K562 (cell line): ENCODE measurements at places on chromosomes 6 and 20. TPM values are rescaled to one million over a fixed set of nuclear protein-coding genes. Genes with fewer than 3 reads are reported as not detected.

GRCh38 chr20:5039255-5039657, 37.9 kb upstream of the SLC23A2 start:
- no peak overlapping the region for H3K4me3 ChIP-seq
- peaks cover 5% of the 10 kb centered on the region; the same call in 1 of the 2 replicates for H3K27me3 ChIP-seq
- H3K36me3 ChIP-seq, result no peaks in the 10 kb centered on the region
- no peak overlapping the region for H3K27ac ChIP-seq

DNA sequence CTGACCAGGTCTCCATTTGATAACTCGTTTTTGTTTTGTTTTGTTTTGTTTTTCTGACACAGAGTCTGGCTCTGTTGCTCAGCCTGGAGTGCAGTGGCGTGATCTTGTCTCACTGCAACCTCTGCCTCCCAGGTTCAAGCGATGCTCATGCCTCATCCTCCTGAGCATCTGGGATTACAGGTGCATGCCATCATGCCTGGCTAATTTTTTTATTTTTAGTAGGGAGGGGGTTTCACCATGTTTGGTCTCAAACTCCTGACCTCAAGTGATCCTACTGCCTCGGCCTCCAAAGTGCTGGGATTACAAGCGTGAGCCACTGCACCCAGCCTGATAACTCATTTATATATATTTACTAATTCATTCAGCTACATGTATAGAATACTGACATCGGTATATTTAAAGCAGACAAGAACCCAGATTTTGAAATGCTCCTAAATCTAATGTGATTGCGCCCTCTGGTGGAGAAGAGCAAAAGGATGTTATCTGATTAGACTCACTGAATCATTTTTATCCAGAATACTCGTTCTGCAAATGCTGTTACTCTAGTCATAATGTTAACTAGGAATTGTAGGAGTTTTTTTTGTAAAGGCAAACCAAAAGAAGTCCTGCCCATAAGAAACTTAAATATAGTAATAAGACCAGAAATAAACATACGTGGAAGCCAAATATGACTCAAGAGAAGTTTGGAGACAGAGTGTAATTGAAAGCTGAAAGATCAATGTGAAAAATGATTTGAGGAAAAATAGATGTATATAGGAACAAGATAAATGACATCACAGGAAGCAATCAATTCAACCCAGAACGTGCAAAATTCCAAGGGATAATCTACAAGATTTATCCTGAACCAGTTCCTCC, 5.3 kb upstream of the COL12A1 start:
- peak; percentile 76 for DNase-seq
- no peak overlapping the region for H3K4me3 ChIP-seq
- no peak overlapping the region for H3K27ac ChIP-seq
- H3K4me1 ChIP-seq, result no peaks in the 10 kb centered on the region
- peaks cover 23% of the 10 kb centered on the region for H3K27me3 ChIP-seq

GRCh38 chr6:88910922-88911778, 52.3 kb downstream of the RNGTT start:
- peaks cover 2% of the 10 kb centered on the region; the same call in 2 of the 3 replicates for H3K36me3 ChIP-seq
- peaks cover 5% of the 10 kb centered on the region for H3K4me1 ChIP-seq
- H3K27me3 ChIP-seq, result no peaks in the 10 kb centered on the region
- DNase-seq, result no peak
- no peak overlapping the region for H3K4me3 ChIP-seq

- H3K27me3 ChIP-seq, result no peaks in the 10 kb centered on the region
- no peaks in the 10 kb centered on the region for H3K36me3 ChIP-seq
- DNase-seq, result no peak
- no peak overlapping the region for H3K4me3 ChIP-seq
Measured at GRCh38 chr6:11366183-11366933, 133.9 kb upstream of the NEDD9 start.

- peaks cover 4% of the 10 kb centered on the region; the same call in 1 of the 3 replicates for H3K36me3 ChIP-seq
- DNase-seq, result no peak
Measured at GRCh38 chr6:56484669-56485068, 158.0 kb downstream of the DST start.

DNA sequence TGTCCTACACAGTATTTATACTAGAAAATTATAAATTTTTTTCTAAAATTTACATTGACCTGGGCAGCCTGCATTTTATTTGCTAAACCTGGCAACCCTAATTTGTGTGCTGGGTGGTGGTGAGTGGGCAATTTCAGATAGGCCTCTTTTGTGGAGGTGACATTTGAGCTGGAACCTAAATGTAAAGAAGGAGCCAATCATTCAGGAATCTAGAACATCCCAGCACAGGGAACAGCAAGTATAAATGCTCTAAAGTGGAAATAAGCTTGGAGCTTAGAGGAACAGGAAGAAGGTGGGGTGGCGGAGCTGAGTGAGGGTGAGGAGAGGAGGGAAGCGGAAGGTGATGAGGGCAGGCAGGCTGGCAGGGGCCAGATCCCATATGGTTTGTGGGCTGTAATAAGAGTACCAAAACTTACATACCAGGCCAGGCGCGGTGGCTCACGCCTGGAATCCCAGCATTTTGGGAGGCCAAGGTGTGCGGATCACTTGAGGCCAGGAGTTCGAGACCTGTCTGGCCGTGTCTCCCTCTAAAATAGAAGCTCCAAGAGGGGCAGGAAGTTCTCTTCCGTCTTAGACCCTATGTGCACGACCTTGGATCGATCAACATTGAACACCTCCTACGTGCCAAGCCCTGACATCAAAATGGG, 549 bp upstream of the CSE1L start:
- H3K4me1 ChIP-seq, result peaks cover 16% of the 10 kb centered on the region; the same call in 2 of the 3 replicates
- H3K27me3 ChIP-seq, result no peaks in the 10 kb centered on the region
- H3K36me3 ChIP-seq, result peaks cover 24% of the 10 kb centered on the region
- H3K27ac ChIP-seq, result peak overlapping the region; percentile 97

DNA sequence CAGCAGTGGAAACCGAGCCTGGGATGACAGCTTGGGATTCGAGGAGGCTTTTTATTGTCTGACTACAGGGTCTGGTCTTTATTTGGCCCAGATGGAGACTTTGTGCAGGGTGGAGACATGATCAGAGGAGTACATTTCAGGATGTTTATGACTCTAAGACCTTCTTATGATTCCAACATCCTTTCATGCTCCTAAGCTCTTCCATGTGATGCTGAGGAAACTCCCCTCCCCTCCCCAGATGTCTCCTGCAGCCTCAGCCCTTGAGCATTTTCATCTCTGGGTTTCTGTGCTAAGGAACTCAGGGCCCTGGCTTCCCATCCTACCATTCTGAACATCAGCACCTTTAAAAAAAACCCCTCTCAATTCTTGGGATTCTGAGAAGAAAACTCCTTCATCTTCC, 186.6 kb downstream of the SOX4 start:
- H3K4me3 ChIP-seq, result no peak overlapping the region
- H3K27me3 ChIP-seq, result peaks cover 5% of the 10 kb centered on the region
- no peak overlapping the region for H3K27ac ChIP-seq

SNTA1 gene
- 30.7 and 32.9 TPM in 2 replicates for polyA plus RNA-seq

PTCRA gene
- polyA plus RNA-seq, result 0.21 TPM in 1 of 2 replicates, not detected in the other

PROKR2 gene
- not detected in 2 replicates for polyA plus RNA-seq
